GDM1 (cell line): ENCODE measurements at places on chromosomes 2 and 18.
A peak's percentile ranks its signal among the peaks of the same experiment; 100 is the strongest.

DNA sequence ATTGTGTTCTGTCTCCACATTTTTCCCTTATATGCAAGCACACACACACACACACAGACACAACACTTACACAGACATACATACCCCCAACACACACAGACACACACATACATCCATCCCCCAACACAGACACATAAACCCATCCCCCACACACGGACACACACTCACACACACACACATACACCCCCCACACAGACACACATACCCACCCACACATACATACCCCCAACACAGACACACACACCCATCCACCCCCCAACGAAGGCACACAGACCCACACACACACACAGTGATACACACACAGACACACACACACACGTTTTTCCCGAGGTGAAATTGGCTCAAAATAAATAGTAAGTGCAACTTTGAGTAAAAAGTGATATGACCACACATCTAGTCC, 41.6 kb upstream of the CUL3 start:
- no peak for DNase-seq

GRCh38 chr2:39266916-39267434, 23.2 kb upstream of the CDKL4 start:
- DNase-seq = no peak

DNA sequence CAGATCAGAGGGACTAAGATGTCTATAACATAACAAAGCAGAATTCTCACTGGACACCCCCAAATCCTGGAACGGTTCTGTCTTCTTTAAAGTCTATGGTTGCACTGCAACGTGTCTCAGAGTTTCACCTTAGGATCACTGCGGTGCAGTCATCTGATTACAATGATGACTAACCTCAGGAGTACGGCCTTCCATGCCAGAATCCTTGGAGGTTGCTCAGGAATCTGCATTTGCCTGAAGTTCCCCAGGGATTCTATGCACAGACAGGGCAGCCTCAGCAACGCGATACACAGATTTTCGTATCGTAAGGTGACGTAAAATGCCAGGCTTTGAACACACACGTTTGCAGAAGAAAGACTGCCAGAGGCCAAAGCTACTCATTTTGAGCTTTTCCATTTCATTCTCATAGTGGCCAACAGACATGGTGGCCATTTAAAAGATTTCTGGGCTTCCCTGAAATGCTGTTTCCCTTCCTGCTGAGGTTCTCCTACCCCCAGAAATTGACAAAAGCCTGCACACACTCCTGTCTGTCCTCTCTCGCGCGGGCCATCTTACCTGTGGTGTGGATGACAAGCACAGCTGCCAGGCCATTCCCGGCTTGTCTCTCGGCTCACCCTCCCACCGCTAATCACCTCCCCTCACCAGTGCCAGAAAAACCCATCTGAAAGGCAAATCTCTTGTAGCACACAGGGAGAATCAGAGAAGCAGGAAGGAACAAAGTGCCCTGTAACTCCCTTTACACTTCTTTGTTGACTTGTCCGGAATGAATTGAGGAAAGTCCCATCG, 148.8 kb downstream of the ACKR3 start:
- DNase-seq = no peak

DNA sequence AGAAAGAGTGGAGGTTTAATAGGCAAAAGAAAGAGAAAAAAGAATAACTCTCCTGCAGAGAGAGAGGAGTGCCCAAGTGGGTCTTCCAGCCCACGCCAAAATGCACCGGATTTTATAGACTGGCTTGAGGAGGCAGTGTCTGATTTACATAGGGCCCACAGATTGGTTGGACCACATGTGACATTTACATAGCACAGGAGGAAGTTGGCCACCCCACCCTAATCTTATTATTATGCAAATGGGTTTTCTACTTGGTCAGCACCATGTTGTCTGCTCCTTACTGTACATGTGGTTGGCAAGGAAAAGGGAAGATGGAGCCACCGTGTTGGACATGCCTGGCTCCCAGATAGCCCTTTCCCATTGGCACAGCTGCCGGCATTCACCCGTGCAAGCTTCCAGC, 56.8 kb downstream of the SP110 start:
- DNase-seq = no peak

DNA sequence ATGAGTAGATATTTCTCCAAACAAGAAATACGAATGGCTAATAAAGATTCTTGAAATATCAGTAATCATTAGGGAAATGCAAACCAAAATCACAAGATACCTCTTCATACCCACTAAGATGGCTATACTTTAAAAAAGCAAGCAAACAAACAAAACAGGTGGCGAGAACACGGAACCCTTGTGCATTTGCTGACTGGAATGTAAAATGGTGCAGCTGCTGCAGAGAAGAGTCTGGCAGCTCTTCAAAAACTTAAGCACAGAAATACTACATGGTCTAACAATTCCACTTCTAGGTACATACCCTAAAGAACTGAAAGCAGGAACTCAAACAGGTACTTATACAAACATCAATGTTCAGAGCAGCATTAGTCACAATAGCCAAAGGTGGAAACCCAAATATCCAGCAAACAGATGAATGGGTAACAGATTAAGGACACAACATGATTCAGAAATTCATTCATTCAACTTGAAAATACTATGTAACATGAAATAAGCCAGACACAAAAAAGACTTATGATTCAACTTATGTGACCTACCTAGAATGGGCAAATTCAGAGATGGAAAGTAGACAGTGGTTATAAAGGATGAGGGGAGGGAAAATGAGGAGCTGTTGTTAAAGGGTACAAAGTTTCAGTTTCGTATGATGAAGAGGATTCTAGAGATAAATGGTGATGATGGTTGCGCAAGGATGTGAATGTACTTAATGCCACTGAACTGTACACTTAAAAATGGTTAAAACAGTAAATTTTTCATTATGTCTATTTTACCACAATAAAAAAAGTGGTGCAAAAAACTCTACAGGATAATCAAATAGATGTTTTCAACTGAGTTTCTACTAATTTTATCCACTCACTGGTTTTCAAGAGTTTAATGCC, 26.9 kb upstream of the GPR75 start:
- DNase-seq = no peak

DNA sequence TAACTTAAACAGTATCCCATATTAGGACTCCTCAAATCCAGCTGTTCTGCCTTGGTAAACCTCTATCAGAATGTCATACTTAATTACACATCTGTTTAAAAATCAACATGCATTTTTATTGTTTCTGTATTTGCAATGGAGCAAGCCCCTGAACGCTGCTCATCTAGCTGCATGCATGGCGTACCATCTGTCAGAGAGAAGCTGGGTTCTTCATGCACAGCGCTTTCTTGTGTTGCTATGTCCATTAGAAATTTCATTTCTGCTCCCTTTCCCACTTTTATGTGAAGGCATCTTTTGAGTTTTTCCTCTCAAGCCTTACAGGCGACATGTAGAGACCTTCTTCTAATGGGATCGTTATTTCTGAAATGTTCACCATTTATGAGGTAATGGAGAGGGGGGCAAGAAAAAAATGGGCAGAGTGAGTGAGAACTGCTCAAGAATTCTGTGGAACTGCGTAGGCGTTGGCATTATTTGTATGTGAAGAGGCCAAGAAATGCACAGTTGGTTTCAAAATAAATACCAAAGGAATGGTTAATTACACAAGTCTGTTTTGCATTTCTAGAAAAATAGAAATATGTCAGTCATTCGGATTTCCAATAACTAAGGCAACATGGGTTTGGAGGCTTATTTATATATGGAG, 31.6 kb downstream of the INSIG2 start:
- no peak for DNase-seq

DNA sequence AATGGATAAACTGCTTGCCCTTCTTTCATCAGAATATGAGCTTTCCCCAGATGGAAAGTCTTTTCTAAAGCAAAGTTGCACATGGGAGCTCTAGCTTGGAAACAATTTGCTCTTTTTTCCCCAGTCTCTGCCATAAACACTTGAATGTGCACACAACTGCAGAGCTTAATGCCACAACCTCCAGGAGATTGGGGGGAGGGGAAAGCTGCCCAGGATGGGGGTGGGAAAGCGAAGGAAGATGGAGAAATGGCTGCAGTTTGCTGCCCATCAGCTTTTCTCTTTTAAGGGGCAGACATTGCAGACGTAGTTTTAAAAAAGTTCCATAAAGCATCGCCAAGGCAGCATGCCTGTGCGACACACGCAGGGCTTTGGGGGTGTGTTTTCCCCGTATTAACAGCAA, 1.5 kb downstream of the ACKR3 start:
- DNase-seq = no peak

DNA sequence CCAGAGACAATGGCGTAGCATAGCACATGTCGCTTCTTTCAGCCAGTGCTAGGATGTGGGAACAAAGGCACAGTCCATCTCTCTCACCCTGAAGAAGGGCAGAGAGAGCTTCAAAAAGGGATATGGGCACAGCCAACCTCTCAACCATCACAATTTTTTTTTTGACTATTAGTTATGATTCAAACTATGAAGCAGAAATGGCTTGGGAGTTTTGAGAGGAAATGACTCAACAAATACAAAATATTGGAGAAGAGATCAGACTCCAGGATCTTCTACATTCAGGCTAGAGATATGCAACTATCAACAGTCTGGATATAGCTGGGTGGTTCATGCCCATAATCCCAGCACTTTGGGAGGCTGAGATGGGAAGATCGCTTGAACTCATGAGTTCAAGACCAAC, 109.1 kb downstream of the MCFD2 start:
- DNase-seq = no peak

DNA sequence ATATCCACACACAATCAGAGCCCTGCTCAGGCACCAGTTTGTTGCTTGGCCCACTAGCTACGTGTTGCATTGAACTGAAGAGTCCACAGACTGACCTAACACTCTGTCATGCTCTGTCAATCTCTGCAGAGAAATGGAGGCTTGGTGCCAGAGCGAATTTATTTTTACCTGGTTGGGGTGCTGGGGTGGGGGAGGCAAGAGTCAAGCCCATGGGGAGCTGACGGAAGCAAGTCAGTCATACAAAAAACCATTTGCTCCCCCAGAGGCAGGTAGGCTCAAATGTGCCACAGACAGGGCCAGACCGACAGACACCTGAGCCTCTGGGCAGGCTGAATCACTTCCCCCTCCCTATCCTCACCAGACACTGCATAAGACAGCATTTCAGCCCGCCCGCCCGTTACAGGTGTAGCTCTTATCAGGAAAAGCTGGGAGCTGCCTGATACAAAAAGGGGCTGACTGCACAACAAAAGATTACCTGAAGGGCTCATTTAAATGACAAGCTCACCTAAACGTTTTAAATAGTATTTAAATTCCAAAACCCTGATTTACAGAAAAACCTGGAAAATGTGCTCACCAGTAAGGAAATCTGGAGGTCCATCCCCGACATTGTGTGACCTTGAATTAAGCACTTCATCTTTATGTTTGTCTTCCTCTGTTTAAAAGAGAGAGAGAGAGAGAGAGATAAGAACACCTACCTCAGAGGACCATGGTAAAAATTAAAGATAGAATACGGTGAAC, 2.1 kb upstream of the PCBP1 start:
- DNase-seq = no peak

DNA sequence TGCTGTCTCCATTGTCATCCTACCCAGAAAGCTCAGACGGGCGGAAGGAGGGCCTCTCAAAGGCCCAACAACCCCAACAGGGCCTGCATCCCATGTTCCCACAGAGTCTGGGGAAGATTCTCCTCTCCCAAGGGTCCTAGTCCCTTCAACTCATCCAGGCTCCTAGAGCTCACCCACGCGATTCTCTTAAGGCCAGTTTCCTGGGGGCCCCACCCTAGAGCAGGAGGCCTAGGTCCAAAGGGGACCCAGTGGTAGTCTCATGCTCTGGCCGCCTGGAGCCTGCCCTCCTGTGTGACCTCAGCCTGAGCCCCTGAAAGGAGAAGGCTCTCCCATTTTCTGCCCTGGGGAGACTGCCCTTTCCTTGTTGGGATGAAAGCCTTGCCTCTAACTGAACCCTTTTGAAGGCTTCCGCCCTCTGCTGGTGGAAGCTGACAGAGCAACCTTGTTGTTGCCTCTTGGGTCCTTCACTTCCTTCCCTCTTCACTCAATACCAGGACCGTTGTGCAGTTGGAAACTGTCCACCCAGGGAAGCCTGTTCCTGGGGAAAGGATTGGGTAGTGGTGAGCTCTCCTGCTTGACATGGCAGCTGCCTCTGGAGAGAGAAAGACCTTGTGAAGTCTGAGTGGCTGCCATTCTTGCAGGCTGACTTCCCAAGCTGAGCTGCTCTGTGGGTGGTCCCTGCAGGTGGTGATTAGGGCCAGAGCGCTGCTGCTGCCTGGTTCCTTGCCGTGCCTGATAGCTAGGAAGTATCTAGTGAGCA, 86.0 kb upstream of the ALPP start:
- DNase-seq = peak; percentile 58

- DNase-seq = no peak
These were observed 96.8 kb downstream of the SNTG2 start for GRCh38 chr2:1047485-1047884.

DNA sequence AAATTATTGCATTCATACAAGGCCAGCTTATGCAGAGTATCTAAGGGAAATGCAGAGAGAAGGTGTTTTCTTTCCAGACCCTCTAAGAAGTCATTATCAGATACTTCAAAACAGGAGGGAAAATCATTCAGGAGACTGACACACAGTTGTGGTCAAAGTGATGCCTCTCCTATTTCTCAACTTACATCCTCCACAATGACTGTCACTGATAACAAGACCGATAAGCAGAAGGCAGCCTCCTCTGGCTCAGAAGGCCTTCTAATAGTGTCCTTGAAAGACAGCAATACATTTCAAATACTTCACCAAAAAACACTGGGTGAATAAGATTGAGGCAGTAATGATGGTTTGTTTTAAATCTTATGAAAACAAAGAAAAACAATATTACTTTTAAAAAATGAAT, 199.7 kb downstream of the PIEZO2 start:
- no peak for DNase-seq

- DNase-seq = no peak
These were observed 38.0 kb upstream of the EPAS1 start for GRCh38 chr2:46258937-46259776.
